ENCODE measurements at places on chromosomes 5 and 9.

DNA sequence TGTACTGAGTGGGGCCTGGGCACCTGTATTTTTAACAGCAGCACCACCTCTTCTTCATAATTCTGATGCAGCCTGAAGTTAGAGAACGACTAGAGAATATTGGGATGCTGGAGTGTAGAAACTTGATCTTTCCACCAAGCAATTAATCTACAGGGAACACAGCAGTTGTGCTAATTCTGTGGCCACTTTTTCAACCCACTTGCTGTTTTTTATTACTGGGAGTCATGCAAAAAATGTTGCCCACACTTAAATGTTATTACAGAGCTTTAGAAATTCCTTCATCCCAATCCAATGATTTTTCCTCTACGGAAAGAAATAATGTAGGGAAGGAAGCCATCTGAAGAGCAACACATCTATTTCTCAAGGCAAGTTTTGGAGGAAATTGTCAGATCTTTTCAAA, 190.9 kb upstream of the TUT7 start:
- DNase-seq: no peak

DNA sequence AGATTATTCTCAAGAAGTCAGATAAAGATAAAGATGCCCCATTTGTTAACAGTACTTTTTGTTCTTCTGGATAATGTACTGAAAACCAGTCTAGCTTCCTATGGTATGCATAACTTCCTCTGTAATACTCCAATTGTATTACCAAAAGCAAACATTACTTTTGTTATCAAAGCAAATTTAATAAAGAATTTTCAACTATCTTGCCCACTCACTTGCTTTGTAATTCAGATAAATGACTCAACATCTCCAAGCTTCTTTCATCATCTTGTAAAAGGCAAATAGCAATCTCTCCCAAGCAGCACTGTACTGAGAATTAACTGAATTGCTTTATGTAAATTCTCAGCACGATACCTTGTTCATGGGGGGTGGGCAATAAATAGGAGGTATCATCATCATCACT, 98.3 kb downstream of the NFIB start:
- DNase-seq: no peak

DNA sequence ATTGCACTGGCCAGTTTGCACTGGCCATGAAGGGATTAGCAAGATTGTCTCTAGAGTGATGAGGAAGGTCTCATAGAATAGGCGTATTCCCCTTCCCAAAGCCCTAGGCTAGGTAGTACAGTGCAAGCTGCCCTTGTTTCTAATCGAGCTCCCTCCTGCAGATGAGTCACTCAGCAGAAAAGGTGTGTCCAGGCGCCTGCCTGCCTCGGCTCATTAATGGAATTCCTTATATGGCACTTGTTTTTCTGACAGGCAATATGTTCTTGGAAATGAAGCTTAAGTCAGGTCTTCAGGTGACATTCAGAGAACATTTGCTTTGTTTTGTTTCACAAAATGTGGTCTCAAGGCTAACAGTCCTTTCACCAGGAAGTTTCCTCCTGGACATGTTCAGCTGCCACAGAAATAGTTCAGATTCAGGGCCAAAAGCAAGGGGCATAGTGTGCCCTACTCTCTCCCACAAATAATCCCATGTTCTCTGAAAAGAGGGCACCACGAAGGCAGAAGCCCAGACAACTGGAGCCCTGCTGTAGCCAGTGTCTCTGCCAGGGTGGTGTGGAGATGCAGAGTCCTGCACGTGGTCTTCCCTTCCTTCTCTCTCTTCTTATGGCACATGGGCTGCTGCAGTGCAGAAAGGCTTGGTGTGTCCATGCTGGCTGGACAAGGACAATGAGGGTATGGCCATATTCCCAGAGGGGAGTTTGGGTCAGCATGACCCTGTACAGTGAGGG, 281.1 kb upstream of the MAP3K1 start:
- no peak for DNase-seq

GRCh38 chr5:119743927-119744326, 114.6 kb downstream of the FAM170A start:
- DNase-seq: no peak

GRCh38 chr9:116087246-116087645, 66.3 kb upstream of the PAPPA start:
- no peak for DNase-seq

GRCh38 chr5:103410172-103410571, 151.6 kb downstream of the MACIR start:
- no peak for DNase-seq

GRCh38 chr5:11182441-11183080, 421.5 kb upstream of the DAP start:
- DNase-seq: no peak
